ENCODE measurements at places on chromosomes 12 and 14. TPM values are rescaled to one million over a fixed set of nuclear protein-coding genes. Genes with fewer than 3 reads are reported as not detected.

FLRT2 gene
- polyA plus RNA-seq, result not detected

AHSA1 gene
- polyA plus RNA-seq, result 83.2 TPM

TTLL5 gene
- polyA plus RNA-seq, result 10.9 TPM

ARID2 gene
- polyA plus RNA-seq, result 8.1 TPM

- no peak for DNase-seq
These were observed 22.2 kb downstream of the TMEM233 start for GRCh38 chr12:119615518-119616475.

DNA sequence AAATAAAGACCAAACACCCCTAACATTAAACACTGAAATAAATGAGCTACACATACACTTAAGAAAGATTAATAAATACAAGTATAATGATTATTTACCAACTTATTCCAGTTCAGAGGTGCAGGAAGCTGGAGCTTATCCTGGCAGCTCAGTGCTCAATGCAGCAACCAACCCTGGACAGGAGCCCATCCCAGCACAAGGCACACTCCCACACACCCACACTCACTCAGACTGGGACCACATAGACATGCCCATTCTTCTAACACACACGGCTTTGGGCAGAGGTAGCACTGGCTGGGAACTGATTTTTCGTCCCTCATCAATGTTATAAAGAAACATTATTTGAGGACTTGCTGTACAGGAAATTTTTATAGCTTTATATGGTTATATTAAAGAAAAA lies 797.4 kb downstream of the RPS29 start:
- DNase-seq, result no peak

- DNase-seq, result no peak
These were observed 18.1 kb upstream of the IGF1 start for GRCh38 chr12:102498471-102498870.

DNA sequence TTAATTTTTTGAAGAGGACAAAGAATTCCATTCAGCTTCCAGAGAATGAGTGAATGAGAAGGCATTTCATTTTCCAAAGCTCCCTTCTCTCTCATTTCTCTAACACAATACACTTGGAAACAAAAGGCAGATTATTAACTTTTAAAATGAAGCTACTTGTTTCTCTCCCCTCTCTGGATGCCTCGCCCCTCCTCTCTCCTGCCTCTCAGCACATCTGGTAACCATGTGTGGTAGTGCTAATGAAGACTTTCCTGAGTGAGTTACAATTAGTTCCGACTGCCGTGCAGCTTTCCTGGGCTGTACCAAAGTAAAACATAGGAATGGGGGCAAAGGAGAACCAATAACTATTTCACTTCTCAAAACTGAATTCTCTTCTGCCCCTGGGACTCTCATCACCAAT lies 84.7 kb upstream of the SOX5 start:
- no peak for DNase-seq

GRCh38 chr12:38411946-38412345 lies 95.4 kb downstream of the ALG10B start:
- DNase-seq, result no peak
